ENCODE measurements at places on chromosomes 3 and 15. TPM values are rescaled to one million over a fixed set of nuclear protein-coding genes. Genes with fewer than 3 reads are reported as not detected.
A peak's percentile ranks its signal among the peaks of the same experiment; 100 is the strongest.

The FGF12 gene
- 19.3 TPM for total RNA-seq

The WWTR1 gene
- 159 TPM for total RNA-seq

DNA sequence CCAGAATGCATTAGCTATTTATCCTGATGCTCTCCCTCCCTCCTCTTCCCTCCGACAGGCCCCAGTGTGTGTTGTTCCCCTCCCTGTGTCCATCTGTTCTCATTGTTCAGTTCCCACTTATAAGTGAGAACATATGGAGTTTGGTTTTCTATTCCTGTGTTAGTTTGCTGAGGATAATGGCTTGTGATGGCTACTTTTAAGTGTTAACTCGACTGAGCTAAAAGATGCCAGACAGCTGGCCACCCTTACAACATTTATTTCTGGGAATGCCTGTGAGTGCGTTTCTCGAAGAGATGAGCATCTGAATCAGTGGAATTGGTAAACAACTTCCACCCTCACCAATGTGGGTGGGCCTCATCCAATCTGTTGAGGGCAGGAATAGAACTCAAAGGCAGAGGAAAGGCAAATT is 24.7 kb upstream of the TM2D3 start:
- peak; percentile 32 for ATAC-seq

DNA sequence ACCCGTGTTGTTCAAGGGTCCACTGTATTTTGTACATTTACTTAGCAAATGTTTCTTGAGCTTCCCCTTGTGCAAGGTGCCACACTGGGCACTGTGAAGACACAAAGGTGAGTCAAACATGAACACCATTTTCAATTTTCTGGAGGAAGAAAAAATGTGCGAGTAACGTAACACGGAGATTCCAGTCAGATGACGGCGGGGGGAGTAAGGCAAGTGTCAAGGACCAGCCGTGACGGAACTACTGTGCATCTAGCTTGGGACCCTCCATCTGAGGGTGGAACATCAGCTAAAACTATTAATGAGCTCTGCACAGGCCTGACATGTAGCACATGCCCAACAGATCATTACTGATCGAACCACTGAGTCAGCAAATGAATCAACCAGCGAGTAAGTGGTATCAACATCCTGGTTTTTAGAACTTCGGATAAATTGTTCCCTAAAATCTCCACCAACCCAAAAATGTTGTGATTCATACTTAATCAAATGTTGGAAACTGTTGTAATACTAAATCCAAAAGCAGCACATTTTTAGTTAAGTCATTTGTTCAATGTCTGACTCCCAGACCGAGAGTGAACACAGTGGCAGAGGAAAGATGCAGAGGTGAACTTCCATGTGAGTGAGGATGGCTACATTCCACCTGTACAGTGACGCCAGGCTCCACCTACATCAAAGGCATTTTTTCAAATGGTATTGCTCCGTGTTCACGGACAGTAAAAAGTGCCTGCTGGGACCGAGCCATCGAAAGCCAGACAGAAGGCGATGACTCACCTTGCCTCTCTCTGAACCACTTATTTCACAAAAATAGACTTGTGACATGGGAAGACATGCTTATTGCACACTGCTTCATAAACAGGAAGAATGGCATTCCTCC is 172.2 kb downstream of the ATP10A start:
- ATAC-seq: no peak

- ATAC-seq: peak; percentile 6
Measured at GRCh38 chr3:126266291-126266840, 86.0 kb upstream of the ALDH1L1 start.

GRCh38 chr3:169769287-169770181 is at the start of gene ACTRT3:
Gene ACTRT3 (minus strand): TSS chr3:169769561. CDS start chr3:169769520, 41 bp downstream.
- no peak for ATAC-seq

The HACD3 gene
- 81.4 TPM for total RNA-seq

- no peak for ATAC-seq
Measured at GRCh38 chr3:153084431-153084830, 77.6 kb upstream of the RAP2B start.

DNA sequence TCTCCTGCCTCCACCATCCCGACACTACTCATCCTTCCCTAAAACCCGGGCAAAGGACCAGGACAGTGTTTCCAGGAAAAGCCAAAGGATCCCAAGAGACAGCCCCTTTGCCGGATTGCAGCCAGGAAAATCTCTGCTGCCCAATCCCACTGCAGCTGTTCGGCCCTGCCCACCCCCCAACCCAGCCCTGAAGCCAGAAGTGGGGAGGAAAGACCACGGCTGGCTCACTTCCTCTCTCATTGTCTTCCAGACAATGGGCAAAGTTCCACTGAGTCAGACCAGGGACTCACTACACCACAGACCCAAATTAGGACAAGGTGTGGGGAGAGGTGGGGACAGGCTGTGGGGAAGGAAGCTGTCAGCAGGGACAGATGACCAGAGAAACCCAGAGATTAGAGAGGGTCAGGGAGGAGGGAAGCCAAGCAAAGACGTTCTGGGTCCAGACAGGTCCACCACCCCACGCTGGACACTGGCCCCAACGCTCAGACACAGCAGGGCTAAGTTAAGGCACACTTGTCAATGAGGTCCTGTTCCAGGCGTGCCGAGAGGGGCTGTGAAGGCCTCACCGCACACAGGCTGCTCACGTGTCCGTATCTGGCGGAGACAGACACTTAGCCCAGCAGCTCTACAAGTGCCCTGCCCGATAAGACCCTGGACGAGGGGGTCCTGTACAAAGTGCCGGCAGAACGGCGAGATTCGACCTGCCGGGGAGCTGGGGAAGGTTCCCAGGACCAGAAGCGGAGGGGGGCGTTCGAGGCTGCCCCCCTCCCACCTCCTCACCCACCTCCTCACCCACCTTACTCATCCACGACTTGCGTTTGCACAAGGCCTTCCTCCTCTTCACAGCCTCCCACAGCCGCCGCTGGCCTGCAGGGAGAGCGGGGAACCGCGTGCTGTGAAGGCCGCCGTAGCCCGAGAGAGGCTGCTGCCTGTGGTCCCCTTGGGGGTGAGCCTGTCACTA is 21.9 kb downstream of the TNK2 start:
- no peak for ATAC-seq

The PLA2G4D gene
- not detected for total RNA-seq

- peak; percentile 83 for ATAC-seq
Measured at GRCh38 chr3:50611464-50612233, at the start of gene CISH. Gene CISH (minus strand): TSS chr3:50611774. CDS start chr3:50611650, 124 bp downstream.
